ENCODE measurements at places on chromosomes 1 and 21.

- DNase-seq: no peak
Measured at GRCh38 chr1:35016406-35016805, 15.3 kb downstream of the ZMYM6 start.

GRCh38 chr1:40362199-40362598 lies 11.3 kb upstream of the SMAP2 start:
- DNase-seq: no peak

- no peak for DNase-seq
Measured at GRCh38 chr21:43693981-43694380, 24.9 kb upstream of the PDXK start.

GRCh38 chr1:219293410-219293809 lies 119.7 kb downstream of the LYPLAL1 start:
- no peak for DNase-seq

DNA sequence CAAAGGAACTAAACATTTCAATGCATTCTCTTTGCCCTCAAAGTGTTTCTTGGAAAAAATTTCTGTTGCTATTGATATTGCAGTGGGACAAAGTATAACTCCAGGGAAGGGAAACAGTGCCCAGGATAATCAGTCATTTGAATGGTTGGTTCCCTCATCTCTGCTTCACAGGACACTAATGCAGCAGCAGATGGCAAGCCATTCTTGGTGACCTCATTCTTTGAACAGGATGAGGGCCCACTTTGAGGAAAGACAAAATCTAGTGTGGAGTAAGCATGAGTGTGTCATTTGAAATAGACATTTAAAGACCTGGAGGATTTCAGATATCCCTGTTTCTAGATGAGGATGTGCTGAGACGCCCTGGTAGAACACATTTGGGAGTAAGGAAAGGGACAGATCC lies 32.3 kb downstream of the CHRM3 start:
- no peak for DNase-seq

GRCh38 chr1:216045400-216045799 lies 377.8 kb downstream of the USH2A start:
- no peak for DNase-seq

DNA sequence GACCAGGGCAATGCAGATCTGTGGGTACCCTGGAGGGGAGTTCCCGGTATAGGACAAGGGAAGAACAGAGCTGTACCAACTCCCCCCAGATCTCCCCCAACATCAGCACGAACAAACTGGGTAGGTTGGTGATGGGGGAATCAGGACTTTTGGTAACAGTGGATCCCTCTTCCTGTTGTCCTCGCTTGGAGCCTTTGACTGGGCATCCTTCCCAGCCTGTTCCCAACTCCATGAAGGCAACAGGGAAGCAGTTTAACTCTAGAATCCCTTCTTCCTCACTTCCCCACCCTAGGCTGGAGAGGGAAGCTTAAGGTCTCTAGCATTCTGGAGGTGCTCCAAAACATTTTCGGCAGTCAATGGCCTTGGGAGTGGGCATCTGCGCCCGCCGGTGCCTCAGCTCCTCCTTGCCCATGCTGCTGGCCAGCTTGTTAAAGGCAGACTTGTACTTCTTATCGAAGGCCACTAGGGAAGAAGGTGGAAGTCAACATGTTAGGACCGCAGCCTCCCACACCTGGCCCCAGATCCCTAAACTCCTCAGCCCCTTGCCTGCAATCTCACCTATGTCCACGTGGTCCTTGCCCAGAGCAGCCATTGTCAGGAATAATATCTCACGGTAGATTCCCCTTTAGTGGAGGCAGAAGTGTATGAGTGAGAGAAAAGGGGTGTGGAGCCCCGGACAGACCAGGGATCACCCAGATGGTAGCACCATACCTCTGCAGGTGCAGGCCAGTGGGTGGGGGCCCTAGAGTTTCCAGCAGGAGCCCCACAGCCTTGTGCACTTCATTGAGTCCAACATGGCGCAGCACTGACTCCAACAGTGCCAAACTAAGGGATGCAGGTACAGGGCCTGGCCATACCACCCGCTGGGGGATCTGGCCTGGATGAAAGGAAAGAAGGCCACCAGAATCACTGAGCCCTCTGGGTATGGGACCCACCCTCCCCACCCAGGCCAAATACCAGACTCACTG lies 7.5 kb upstream of the GATAD2B start:
- DNase-seq: no peak
